ENCODE measurements at places on chromosomes 11 and 22.

DNA sequence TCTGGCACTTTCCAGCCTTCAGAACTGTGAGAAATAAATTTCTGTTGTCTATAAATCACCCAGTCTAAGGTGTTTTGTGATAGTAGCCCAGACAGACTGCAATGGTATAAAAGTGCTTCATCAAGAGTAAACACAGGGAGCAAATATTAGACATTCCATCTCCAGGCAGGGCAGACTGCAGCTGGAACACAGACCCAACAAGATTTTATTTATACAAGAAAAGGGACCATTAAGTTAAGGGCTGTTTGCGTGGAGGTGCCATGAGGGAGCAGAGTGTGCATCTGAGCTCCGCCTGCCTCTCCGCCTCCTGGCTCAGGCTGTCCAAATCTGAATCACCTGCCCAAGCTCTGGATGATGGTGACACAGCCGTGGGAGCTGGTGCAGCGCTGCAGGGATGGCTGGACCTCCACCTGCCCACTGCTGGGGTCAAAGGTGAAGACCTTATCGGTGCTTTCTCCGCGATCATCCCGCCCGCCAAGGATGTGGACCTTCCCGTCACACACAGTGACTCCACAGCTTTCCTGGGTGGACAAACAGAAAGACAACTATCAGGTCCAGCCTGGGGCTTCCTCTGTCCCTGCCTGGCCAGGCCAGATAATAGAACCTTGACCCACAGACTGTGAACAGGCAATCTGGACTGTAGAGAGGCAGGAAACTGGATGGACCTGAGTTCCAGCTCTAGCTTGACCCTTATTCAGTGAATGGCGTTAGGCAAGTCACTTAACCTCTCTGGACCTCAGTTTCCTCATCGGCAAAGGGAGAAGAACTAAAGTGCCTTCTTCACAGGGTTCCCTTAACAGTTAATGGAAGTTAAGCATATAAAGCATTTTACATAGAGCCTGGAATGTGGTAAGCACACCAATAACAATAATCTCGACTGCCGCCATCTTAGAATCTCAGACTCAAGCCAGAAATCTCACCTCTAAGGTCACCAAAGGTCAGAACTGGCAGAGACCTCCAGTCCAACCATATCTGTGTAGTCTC lies 10.5 kb downstream of the KLHL35 start:
- no peak for DNase-seq

GRCh38 chr11:94450048-94450447 lies 43.6 kb downstream of the MRE11 start:
- peak; percentile 12 for DNase-seq

DNA sequence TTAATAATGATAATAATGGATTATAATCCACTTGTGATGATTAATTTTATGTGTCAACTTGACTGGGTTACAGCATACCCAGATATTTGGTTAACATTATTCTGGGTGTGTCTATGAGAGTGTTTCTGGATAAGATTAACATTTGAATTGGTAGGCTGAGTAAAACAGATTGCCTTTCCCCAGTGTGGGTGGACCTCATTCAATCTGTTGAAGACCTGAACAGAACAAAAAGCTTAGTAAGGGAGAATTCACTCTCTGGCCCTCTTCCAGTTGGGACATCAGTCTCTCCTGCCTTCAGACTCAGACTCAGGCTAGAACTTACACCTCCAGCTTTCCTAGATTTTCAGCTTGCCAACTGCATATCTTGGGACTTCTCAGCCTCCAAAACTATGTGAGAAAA lies 37.3 kb upstream of the RRAS2 start:
- no peak for DNase-seq

DNA sequence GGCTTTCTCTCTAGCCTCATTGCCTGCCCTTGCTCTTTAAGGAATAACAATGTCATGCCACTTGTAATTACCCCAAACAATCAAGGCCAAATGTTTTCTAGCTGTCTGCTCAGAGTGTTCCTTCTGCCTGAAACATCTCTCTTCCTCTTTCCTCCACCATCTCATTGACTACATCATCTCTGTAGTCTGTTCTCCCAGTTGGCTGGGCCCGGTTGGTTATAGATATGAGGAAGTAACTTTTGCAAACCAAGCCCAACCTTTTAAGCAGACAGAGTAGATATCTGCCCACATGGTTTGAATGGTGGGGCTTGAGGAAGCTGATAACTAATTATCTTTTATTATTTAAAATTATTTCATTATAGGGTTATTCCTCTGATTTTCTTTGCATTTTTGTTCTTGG lies 104.5 kb downstream of the NTM start:
- no peak for DNase-seq

DNA sequence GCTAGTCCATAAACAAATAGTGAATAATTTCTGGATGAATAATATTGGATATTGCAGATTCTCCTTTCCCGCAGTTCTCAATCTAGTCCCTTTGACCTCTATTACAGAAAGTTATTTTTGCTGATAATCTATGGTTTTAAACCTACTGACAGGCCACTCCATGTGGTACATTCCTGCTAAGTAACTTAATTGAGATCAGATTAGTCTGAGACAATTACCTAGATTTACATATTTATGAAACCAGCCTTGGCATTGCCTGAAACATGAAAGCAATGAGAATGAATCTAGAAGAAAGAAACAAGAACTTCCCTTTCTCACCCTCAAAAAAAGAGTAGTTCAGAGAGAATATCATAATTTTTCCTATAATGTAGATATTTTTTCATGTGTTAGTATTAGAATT lies 964.2 kb downstream of the JRKL start:
- DNase-seq: no peak
